ENCODE measurements at places on chromosomes 12 and 14. TPM values are rescaled to one million over a fixed set of nuclear protein-coding genes. Genes with fewer than 3 reads are reported as not detected.

Gene C14orf132
- total RNA-seq = 4.9 TPM

Gene PDZRN4
- not detected for total RNA-seq

Gene PRB2
- total RNA-seq = not detected

Gene LMNTD1
- not detected for total RNA-seq

Gene FBLN5
- total RNA-seq = 1.2 TPM

Gene OASL
- total RNA-seq = 13.4 TPM

Gene GXYLT1
- total RNA-seq = 4.6 TPM

Gene KRT77
- total RNA-seq = not detected

Gene ATP2B1
- total RNA-seq = 10.8 TPM

Gene ADAMTS20
- total RNA-seq = not detected

Gene FOXG1
- not detected for total RNA-seq

Gene MYH6
- not detected for total RNA-seq

Gene MYF5
- not detected for total RNA-seq

Gene TXNRD1
- 86.9 TPM for total RNA-seq

Gene CACNA2D4
- 2.7 TPM for total RNA-seq

Gene MOK
- total RNA-seq = 1.6 TPM

Gene METTL3
- 60.6 TPM for total RNA-seq

Gene TDG
- 19.3 TPM for total RNA-seq

Gene GPRC5D
- not detected for total RNA-seq

All from activated naive CD4-positive, alpha-beta T cell treated with anti-CD3 and anti-CD28 coated beads for 36 hours (primary cell).